Stimulated activated CD8-positive, alpha-beta memory T cell treated with anti-CD3 and anti-CD28 coated beads, Interleukin-4, amount 100 ng/mL, for 4 hours (primary cell): ENCODE measurements at places on chromosomes 6 and 20.

DNA sequence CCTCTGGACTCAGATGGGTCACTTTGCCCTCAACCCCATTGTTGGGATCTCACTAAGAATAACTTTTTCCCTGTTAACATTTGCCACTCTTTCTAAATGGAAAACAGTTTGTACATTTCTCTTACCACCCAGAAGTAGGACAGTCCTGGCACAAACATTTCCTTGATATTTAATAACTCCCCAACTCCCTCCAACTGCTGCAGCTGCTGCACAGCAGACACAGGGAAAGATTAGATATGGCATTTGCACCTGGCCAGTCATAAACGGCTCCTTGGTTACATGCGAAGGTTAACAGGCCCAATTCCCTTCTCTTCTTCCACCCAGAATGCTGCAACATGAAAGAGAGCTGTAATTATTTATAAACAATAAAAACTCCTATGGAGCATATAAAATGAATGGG, 55.9 kb upstream of the SOX4 start:
- no peak for DNase-seq

- no peak for DNase-seq
Observed at GRCh38 chr6:46412662-46413061, 78.6 kb downstream of the RCAN2 start.

GRCh38 chr6:154882107-154882506, 113.0 kb upstream of the TIAM2 start:
- DNase-seq: no peak

DNA sequence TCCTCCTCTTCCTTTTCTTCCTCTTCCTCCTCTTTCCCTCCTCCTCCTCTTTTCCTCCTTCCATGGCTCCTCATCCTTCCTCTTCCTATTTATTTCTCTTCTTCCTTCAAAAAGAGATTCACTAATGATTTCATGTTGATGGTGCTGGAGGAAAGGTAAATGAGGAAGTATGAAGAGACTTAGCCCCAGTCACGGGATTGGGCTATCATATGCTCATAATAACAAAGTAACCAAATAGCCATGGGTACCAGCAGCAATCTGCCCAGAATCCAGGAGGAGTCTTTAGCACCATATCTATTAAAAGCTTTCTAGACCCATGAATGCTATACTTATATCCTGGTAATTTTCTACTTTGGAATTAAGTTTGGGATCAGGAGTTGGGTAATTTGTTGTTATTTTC, 910.9 kb upstream of the MAP3K7 start:
- DNase-seq: no peak

DNA sequence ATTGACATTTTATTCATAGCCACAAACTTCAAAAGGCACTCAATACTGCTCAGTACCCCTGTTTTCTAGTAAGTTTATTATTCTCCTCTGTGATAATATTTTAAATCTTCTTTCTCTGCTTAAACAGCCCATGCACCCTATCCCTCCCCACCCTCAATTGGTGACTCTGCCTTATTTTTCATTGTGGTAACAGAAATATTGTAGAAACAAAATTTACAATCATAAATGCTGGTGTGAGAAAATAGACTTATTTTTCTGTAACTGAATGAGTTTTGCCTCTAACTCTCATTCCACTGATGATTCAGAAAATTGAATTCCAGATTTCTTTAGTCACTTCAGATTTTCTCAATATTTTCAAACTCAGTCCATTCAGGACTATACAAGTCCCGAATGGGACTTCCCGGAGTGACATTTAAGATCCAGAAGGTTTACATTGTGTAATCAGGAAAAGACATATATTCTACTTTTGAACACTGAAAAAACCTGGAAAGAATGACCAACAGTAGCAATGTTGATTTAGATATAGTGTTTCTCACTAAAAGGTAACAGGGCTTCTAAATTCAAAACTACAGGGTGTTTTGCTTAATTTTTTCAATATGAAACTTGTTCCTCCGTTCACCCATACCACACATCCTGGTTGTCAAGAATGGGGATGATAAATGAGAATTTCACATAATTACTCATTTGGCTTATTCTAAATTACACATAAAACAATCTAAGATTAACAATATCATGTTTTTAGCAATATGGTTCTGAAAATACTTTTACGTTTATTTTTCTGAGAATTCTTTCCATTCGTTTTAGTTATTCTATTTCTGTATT, 34.8 kb upstream of the UST start:
- no peak for DNase-seq

DNA sequence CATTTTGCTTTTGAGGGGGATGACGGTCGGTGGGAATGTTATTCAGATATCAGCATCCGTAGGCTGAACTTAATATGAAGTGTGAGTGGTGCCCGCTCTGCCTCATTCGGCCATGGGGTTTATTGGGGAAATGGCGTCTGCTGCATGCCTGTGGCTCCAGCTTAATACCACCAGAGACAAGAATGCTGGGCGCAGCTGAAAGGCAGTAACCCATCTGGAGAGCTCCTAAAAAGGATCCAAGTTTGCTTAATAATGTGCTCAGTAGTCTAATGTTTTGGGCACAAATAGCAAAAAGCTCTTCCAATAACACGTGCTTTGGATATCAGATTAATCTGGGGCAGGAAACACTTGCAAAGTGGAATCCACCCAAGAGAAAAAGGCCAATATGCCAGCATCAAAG, 273.0 kb upstream of the TAB2 start:
- no peak for DNase-seq

DNA sequence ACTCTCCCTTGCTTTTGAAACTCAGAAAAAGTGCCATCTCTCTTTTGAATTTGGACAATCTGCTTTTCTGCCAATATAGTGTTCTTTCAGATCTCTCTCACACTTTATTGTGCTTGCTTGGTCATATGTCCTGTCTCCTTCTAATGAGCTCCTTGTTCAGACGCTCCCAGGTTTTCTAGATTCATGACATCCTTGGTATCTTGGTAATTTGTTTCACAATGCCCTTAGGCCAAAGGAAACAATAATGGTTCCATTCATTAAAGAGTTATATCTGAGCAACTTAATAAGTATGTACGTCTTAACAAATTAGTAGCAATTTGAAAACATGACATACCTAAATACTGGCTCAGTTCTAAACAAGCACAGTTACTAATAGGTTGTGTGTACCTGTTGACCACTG, 293.4 kb upstream of the SPTLC3 start:
- DNase-seq: no peak

DNA sequence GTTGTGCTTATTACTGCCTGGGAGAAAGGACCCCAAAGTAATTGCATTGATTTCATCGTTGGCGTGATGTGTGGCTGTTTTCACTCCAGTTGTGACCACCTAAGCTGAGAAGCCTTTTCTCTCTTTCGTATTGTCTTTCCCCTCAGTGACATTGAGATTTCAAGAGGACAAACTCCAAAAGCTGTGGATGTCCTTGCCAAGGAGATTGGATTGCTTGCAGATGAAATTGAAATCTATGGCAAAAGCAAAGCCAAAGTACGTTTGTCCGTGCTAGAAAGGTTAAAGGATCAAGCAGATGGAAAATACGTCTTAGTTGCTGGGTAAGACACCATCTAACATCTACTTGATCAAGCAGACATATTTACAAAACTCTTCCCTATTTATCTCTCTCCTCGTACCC, 60.5 kb downstream of the MTHFD1L start:
- DNase-seq: no peak

DNA sequence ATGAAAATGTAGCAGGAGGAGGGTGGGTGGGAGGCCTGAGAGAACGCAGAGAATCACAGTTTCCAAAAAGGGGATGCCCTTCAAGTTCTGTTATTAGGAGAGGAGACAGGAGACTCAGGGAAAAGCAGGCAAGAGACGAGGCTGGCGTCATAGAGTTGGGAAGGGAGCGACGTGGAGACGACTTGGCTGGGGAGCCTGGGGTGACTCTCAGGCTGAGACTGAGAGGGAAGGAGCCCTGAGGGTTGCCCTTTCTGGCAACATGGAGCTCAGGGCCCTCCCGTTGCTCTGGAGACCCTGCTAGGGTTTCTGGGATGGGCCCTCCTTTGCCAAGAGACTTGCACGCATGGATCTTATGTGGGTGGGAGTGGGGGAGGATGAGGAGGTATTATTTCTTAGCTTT, 108.9 kb downstream of the CDH4 start:
- DNase-seq: no peak
